ENCODE measurements at places on chromosomes 5 and 9.

DNA sequence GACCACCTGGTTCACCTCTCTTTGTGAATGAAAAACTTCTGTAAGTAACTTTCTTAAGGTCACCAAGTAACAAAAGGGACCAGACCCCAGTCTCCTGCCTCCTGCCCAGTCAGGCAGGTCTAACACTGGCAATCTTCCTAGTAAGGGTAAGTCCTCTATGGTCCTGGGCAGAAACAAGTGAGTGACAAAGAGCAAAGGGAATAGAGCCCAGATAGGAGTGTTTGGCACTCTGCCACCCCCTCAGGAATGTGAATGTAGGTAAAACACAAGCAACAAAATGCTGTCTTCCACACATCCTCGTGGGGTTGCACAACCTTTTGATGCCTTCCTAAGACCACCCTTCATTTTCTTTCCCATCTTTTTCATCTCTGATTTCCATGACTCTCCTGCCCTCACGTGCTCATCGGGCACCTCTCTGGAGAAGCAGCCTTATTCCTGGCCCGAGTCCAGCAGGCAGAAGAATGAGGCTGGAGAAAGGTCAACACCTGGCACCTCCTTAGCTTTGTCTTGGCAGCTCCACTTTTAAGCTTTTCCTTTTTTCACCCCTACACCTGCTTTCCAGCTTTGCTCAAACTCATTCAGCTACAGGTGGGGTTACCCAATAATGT, 90.2 kb upstream of the LHFPL2 start:
- no peak for DNase-seq

GRCh38 chr5:143064676-143065075, 294.5 kb downstream of the ARHGAP26 start:
- no peak for DNase-seq

- DNase-seq = no peak
Observed at GRCh38 chr9:32348106-32348695, 36.2 kb upstream of the ACO1 start.

- no peak for DNase-seq
Observed at GRCh38 chr5:157734436-157734835, 3.2 kb downstream of the THG1L start.

- no peak for DNase-seq
Observed at GRCh38 chr5:101435768-101436167, 532.7 kb upstream of the ST8SIA4 start.

DNA sequence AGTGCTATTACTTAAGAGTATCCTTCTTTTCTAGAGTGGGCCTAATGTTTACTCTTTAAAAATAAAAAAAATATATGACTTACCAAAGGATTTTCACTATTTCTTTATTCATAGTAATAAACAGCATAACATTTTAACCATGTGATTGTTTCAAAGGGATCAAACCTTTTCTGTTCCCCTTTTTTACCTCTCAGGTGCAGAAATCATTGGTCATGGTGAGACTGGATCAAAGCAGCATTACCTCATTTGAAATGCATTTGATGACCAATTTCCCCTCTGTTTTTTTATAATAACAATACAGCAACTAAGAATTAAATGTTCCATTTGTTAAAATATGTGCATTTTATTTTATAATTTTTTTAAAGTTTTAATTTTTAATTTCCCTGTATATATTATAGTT, 598.0 kb upstream of the RGMB start:
- no peak for DNase-seq

GRCh38 chr5:372556-372995, 51.1 kb downstream of the AHRR start:
- no peak for DNase-seq

DNA sequence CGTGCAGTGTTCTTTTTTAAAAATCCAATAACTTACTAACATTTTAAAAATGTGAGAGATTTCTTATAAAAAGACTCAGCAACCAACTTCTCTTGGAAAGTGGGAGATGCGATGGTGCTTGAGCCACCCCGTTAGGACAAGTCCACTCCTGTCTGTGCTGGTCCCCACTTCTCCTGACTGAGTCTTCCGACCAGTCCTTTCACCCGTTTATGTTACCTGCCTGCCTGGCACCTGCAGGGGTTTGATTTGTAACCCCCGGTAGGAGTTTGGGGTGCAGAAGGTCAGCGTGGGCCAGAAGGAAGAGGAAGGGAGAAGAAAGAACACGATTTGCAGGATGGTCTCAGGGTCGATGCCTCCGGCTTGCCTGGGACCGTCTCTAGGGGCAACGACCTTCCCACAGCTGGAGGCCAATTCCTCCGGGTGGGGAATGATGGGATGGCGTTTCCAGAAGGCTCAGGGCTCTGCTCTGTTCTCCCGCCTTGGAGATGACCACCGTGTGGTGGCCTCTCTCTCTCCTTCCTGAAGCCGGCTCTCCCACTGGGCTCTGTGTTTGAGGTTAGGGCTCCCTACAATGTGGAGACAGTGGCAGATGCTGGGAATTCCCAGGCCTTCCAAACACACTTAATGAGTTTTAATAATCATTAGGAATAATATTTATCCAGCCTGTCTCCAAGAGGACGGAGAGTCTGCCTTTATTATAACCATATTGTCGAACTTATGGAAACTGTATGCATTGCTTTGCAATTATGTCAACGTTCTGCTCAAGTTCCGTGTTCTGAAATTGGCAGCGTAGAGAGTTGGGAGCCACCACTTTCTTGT, 14.8 kb downstream of the COL27A1 start:
- no peak for DNase-seq

GRCh38 chr5:122341087-122341486, 29.1 kb downstream of the SNCAIP start:
- DNase-seq = no peak

DNA sequence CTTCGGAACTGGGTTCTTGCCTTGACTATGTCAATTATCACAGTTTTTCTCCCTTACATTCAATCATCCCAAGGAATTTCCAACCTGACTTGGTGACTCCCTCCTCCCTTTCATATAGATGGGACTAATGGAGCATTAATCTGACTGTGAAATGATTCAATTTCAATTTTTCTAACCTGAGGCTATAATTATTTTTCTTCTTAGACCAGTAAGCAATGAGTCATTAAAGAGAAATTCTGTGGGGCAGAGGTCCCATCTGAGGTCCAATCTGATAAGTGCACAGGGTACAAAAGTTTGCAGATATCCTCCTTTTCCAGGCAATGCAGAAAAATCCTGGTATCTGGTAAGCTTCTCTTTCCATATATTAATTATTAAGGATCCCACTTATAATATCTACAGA, 18.9 kb downstream of the PDE4D start:
- no peak for DNase-seq

DNA sequence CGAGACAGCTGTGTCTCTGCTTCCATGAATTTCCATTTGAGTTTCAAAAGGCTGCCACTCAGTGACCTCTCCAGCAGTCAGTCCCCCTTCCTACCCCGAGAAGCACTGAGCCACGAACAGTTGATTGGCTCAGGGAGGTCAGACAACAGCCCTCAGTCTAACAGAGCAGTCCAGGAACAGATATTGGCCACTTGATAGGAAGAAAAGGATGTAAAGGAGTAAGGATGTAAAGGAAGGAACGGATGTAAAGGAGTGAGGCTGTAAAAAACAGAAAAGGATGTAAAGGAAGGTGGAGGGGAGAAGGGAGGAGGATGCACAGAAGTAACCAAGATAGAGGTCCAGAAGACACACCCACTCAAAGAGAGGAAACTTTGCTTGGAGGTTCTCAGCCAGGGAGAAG, 3.2 kb upstream of the NR4A3 start:
- no peak for DNase-seq

GRCh38 chr5:38369692-38370091, 111.3 kb downstream of the EGFLAM start:
- DNase-seq = no peak

DNA sequence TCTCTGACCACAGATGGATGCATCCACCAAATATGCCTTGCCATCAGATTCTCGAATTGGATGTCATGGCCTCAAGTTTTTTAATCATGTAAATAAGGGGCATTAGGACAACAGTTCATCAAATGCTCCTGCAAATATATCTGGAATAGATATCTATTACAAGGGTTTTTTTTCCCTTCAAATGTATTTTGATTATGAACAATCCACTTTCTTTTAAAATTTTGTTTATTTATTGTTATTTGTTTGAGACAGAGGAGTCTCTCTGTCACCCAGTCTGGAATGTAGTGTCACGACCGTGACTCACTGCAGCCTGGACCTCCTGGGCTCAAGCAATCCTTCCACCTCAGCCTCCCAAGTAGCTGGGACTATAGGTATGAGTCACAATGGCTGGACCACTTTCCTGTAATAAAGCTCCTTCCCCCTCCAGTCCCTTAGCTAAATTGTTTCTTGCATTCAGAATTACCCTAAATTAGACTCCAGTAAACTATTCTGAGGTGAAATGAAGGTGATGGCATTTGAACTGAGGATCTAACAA, 1412.1 kb downstream of the EFNA5 start:
- no peak for DNase-seq

- no peak for DNase-seq
Observed at GRCh38 chr5:74126294-74126693, 500.3 kb downstream of the ARHGEF28 start.

DNA sequence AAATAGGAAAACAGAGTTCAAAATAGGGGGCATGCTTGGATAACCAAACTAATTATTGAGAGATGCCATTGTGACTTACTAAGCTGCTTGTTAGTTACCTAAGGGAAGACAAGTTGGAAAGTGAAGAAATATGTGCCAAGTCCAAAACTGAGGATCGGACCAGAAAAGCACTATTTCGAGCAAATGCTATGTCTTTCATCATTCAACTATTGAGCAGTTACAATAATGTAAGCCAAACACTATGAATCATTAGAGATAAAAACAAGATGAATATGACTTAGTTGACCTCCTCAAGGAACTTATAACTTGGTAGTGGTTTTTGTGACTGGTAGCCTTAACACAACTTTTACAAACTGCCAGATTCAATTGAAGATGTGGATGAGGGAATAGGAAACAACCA, 240.6 kb upstream of the MPDZ start:
- no peak for DNase-seq

- DNase-seq = no peak
Observed at GRCh38 chr5:4911646-4912403, 228.3 kb upstream of the ADAMTS16 start.

GRCh38 chr5:161138751-161139455, 286.9 kb upstream of the ATP10B start:
- no peak for DNase-seq

- DNase-seq = no peak
Observed at GRCh38 chr9:134604834-134605233, 36.8 kb upstream of the COL5A1 start.

- DNase-seq = no peak
Observed at GRCh38 chr5:78648359-78649210, at the start of gene LHFPL2. Gene LHFPL2, minus strand, starts transcription at chr5:78648772. Its CDS starts 138,559 bp downstream, at chr5:78510213.
